ENCODE measurements at places on chromosomes 4 and X. TPM values are rescaled to one million over a fixed set of nuclear protein-coding genes. Genes with fewer than 3 reads are reported as not detected.

NOCT gene
- 21.8 TPM for total RNA-seq

PNMA5 gene
- total RNA-seq, result not detected

DNA sequence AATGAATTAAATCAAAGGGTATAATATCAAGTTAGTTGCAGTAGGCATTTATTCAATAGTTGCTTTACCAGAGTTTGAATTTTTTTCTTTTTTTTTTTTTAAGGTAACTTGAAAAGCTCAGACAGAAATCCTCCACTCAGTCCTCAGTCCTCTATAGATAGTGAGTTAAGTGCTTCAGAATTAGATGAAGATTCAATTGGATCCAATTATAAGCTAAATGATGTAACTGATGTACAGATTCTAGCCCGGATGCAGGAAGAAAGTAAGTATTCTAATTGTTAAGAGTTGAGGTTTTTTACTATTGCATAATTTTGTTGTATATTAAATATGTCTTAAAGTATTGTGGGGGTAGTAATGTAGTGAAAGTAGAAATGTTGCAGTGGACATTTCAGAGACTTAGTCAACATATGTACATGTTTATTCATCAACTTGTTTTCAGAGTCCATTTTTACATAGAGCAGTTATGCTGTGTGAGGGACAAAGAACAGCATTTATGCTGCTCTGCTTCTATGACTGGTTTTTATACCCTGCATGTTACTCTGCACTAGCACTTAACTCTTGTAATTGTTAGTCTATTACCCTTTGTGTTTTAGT, 38.4 kb downstream of the SLAIN2 start:
- DNase-seq, result no peak

DNA sequence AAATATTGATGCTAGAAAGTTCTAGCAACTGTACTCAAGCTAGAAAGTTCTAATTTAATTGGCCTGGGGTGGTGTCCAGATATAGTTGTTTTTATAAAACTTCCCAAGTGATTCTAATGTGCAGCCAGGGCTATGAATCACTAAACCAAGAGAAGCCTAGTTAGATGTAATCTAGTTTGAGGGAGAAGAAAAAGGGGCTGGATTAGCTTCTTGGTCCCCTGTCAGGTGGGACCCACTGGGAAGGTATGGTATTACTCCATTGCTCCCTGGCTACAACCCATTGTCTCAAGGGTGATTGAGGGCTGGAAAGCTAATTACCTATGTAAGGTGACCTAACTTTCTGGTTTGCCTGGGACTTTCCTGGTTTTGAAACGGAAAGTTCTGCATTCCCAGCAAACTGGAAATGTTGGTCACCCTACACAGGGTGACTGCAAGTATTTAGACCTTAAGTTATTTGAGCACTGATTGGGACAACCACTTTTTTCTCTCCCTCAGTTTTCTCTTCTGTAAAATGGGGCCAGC, 23.9 kb upstream of the MSN start:
- DNase-seq, result no peak

- DNase-seq, result no peak
Measured at GRCh38 chr4:23881052-23881501, 8.8 kb downstream of the PPARGC1A start.

- DNase-seq, result no peak
Measured at GRCh38 chr4:98624642-98625041, 33.8 kb downstream of the TSPAN5 start.
